T-cell (primary cell): ENCODE measurements at places on chromosomes 11 and 22. TPM values are rescaled to one million over a fixed set of nuclear protein-coding genes. Genes with fewer than 3 reads are reported as not detected.

MYOD1 gene
- not detected for total RNA-seq

- no peak overlapping the region for H3K4me3 ChIP-seq
- no peaks in the 10 kb centered on the region for H3K27me3 ChIP-seq
- H3K36me3 ChIP-seq: no peaks in the 10 kb centered on the region
- no peak overlapping the region for H3K27ac ChIP-seq
- no peaks in the 10 kb centered on the region for H3K4me1 ChIP-seq
Observed at GRCh38 chr22:22022255-22022840, 39.8 kb upstream of the TOP3B start.

- no peak overlapping the region for H3K27ac ChIP-seq
- no peaks in the 10 kb centered on the region for H3K4me1 ChIP-seq
- H3K4me3 ChIP-seq: no peak overlapping the region
Observed at GRCh38 chr22:48856308-48856615, 971.4 kb downstream of the BRD1 start.

GRCh38 chr11:68946416-68947090 lies 34.2 kb downstream of the MRGPRD start:
- no peaks in the 10 kb centered on the region for H3K36me3 ChIP-seq
- DNase-seq: no peak
- H3K4me3 ChIP-seq: no peak overlapping the region
- H3K27ac ChIP-seq: no peak overlapping the region

GRCh38 chr11:111081021-111081511 lies 164.5 kb upstream of the POU2AF2 start:
- H3K36me3 ChIP-seq: no peaks in the 10 kb centered on the region
- no peak overlapping the region for H3K27ac ChIP-seq
- no peak for DNase-seq
- H3K4me1 ChIP-seq: no peaks in the 10 kb centered on the region
- H3K4me3 ChIP-seq: no peak overlapping the region
- H3K27me3 ChIP-seq: no peaks in the 10 kb centered on the region

GRCh38 chr11:36131721-36132397 lies 157.4 kb downstream of the COMMD9 start:
- H3K4me3 ChIP-seq: no peak overlapping the region
- H3K27me3 ChIP-seq: peaks cover 18% of the 10 kb centered on the region
- no peaks in the 10 kb centered on the region for H3K36me3 ChIP-seq
- H3K4me1 ChIP-seq: no peaks in the 10 kb centered on the region
- no peak for DNase-seq

PRG3 gene
- not detected for total RNA-seq

DNA sequence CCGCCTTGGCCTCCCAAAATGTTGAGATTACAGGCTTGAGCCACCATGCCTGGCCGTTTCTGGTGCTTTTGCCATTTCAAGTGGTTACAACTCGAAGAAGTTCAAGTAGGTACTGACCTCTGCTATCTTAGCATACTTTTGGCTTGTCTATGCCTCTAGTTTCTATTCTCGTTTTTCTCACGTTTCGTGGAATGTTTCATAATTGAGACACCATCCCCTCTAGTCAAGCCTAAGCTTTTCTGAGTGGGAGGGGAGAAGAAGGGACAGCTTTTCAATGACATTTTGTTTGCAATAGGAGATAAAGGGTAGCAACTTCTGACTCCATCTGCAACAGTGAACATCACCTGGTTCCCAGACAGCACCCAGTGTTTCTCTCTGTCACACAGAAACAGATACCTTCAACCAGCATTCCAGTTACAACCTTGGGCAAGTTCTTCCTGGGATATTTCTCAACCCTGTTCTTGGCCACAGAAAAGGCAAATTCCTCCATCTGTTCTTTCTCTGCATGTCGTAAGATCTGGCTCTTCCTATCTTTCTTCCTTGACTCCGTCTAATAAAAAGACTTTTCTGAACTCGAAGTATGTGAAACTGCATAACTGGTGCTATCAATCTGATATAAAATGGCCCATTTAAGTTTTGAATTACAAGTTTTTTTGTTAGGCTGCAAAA lies 25.5 kb downstream of the DDI1 start:
- DNase-seq: no peak
- no peaks in the 10 kb centered on the region for H3K27me3 ChIP-seq
- no peaks in the 10 kb centered on the region for H3K4me1 ChIP-seq
- H3K4me3 ChIP-seq: no peak overlapping the region
- no peaks in the 10 kb centered on the region for H3K36me3 ChIP-seq

GRCh38 chr11:66868726-66869566 lies 12.1 kb downstream of the LRFN4 start:
- H3K27me3 ChIP-seq: no peaks in the 10 kb centered on the region
- H3K4me1 ChIP-seq: no peaks in the 10 kb centered on the region
- H3K27ac ChIP-seq: no peak overlapping the region

GDPD4 gene
- not detected for total RNA-seq

- H3K27me3 ChIP-seq: no peaks in the 10 kb centered on the region
- DNase-seq: no peak
- H3K4me1 ChIP-seq: peaks cover 17% of the 10 kb centered on the region
- peak overlapping the region; percentile 11 for H3K4me3 ChIP-seq
- peaks cover 12% of the 10 kb centered on the region for H3K36me3 ChIP-seq
Observed at GRCh38 chr11:126317756-126318573, 14.1 kb downstream of the DCPS start.

DNA sequence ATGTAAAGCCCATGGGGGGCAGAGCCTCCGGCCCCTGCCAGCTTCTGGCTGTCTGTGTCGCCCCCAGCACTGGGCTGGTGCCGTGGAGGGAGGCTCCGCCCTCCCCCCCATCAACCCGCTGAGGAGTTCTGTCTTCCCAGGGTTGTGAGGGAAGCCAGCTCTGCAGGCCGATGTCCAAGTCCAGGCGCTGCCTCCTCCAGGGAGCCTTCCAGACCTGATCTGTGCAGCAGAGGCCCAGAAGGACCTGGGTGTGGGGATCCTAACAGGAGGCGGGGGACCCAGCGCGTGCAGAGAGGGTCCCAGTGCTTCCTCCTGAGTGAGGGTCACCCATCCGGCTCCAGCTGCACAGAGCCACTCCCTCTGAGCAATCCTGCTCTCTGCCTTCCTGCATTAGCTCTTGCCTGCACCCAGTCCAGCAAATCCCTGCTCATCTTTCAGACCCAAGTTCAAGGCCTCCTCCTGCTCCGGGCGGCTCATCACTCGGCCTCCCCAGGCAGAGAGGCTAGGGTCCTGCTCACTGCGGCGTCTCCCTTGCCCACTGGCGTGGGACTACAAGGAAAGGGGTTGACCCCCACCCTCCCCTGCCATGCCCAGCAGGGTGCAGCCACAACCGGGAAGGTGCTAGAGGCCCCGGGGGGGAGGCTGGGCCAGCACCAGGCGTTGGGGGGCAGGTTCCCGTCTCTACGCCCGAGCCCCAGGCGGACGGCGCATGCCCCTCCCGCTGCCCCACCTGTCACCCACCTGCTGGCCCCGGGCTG lies 16.4 kb downstream of the PRR33 start:
- H3K36me3 ChIP-seq: peaks cover 9% of the 10 kb centered on the region
- H3K4me1 ChIP-seq: peaks cover 86% of the 10 kb centered on the region
- no peak overlapping the region for H3K27ac ChIP-seq
- no peaks in the 10 kb centered on the region for H3K27me3 ChIP-seq

- DNase-seq: no peak
- peaks cover 27% of the 10 kb centered on the region for H3K27me3 ChIP-seq
- H3K4me1 ChIP-seq: no peaks in the 10 kb centered on the region
- no peak overlapping the region for H3K27ac ChIP-seq
- H3K4me3 ChIP-seq: no peak overlapping the region
Observed at GRCh38 chr22:50694099-50694605, 21.5 kb downstream of the SHANK3 start.

USP2 gene
- 0.65 TPM for total RNA-seq
